SHP77 (cell line): ENCODE measurements at places on chromosomes 16 and 17.

- no peak for DNase-seq
These were observed 493 bp upstream of the PDE6G start for GRCh38 chr17:81656835-81657234.

- DNase-seq = no peak
These were observed 130.8 kb upstream of the EEF2KMT start for GRCh38 chr16:5228369-5228768.

GRCh38 chr16:79721270-79721669 is 120.7 kb upstream of the MAF start:
- no peak for DNase-seq

DNA sequence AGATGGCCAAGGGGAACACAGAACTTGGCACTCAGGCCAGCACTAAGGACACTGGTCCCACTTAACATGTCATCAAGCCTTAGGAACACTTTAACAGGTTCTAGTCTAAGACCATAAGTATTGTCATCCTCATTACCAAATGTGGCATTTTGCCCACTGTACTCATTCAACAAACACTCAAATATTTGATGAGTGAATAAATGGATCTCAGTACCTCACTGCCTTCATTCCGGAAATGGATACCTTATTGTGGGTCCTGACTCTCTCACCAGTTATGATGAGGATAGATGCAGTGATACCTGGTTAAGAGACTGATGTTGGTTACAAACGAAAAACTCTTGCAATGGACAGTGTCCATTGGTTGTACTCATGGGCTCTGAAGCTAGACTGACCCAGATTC is 455.2 kb upstream of the DYNLRB2 start:
- no peak for DNase-seq

DNA sequence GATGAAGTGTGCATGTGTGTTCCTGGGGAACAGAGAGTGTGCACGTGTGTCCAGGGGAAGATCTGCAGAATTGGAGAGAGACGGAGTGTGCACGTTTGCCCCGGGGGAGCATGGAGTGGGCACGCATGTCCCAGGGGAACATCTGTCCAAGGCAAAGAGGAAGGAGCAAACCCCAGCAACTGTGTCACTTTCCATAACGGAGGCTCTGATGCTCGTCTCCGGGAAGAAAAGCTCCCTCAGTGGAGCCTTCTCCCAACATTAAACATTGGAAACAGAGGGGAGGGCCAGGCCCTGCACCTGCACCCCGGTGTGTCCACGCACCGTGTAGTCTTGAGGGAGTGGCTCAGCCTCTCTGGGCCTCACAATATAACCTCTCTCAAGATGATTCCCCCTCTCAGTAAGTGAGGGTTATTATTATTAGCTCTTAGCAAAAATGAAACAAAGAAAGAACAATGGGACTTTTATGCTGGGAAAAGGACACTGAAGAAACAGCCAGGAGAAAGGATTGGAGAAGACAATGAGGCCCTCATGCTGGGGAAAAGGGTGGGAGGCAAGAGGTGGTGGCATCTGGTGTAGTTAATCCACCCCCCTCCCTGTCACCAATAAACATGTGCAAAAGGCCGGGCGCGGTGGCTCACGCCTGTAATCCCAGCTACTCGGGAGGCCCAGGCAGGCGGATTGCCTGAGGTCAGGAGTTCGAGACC is 7.6 kb downstream of the RAB40B start:
- DNase-seq = no peak

- DNase-seq = no peak
These were observed 3.1 kb downstream of the GAA start for GRCh38 chr17:80104321-80104955.

DNA sequence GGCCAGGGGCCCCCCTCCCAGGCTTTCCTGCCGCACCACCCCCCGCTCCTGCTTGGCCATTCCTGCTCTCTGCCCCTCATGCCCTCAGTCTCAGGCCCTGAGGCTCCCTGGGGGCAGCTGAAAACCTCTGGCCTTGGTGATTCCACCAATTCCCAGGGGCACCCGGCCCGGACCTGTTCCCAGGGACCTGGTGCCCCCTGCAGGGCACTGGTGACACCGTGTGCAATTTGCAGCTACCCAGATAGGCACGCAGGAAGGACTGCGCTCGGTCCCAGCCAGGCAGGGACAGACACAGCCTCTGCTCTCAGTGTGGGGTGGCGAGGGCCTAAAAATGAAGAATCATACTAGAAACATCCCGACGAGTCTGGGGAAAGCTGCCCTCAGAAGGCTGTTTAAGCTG is 13.4 kb downstream of the WFDC1 start:
- DNase-seq = peak; percentile 38

DNA sequence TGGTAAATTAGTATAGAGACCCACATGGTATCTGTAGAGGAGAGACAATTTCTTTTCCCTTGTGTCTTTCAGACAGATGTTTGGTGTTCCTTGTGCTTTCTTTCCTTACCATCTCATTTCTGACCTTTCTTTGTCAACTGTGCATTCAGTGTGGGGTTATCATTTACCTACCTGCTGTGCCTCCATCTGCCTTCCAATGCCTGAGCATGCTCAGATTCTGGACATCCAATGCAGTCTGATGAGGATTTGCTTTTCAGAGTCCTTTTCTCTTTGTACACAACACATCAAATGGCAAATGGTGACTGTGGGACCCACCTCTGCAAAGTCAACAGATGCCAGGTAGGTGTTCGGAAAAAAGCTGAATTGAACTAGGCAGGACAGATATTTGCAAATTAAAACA is 364.8 kb downstream of the CA10 start:
- DNase-seq = no peak

DNA sequence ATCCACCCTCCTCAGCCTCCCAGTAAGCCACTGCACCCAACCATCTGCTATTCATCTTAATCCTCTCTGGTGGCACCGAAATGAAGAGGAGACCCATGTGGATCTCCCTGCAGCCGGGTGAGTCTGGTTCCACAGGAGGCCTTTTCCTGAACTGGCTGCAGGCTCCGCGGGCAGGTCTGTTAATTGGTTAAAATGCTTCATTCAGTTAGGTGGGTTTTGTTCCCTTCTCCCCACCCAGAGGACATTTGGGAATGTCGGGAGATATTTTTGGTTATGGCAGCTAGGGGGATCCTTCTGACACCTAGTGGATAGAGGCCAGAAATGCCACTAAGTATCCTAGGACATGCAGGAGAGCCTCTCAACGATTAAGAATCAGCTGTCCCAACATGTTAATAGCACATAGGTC is 16.7 kb downstream of the C16orf54 start:
- DNase-seq = peak; percentile 59

- DNase-seq = no peak
These were observed 2.1 kb downstream of the VAT1 start for GRCh38 chr17:43020030-43020621.

- no peak for DNase-seq
These were observed 5.9 kb downstream of the FASN start for GRCh38 chr17:82092094-82092586.

DNA sequence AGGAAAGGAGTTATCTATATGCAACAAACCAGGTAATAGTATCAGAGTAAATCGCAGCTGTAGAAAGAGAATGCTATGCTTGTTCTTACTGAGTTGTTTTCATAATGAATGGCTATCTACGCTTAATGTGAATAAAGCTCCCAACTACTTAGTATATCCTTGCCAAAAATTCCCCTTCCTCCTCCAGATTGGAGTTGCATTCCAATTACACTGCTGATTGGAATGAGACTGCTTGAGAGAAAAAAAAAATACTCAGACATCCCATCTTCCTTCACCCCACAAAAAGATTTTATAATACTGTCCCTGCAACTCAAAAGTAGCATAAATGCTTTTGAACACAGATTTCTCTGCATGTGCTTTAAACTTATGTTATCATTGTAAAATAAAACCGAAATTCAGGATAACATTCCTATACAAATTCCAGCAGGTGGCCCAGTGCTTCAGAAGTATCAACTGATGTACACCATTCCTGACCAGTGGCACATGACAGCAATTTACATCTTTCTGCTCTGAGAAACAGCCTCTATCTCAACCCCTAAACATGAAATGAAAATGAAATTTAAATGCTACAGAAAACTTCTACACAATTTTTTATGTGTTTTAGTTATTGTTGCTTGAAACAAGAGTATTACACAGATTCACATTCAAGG is 47.0 kb downstream of the SMURF2 start:
- no peak for DNase-seq

DNA sequence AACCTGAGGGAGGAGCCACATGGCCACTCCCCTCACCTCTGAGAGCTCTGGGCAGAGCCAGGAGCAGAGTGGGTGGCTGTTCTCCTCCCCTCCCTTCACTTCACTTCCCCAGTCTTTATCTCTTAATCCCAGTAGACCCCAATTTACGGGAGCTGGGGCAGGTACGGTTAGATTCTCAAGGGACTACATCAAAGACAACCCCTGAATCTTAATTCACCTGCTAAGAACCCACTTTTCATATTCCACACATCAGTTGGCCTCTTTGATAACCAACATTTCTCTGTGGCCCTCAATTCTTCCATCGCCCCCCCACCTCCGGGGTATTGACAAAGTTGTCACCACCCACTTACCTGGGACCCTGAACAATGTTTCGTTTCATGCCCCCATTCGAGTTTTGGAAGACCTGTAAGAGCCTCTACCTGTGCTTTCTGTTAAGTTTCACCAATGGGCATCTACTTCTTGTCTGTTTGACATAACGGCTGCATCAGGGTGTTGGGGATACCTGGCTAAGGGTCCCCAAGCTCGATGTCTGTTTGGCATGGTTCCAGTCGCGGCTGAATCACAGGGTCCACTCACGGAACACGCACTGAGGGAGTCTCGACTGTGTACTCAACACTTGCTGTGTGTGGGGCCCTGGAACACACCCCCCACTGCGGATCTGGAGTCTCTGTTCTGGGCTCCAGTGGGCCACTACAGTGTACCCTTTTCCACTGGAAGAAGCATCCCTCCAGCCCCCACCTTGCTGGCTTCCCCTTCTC is 27.8 kb downstream of the SLC38A8 start:
- no peak for DNase-seq

DNA sequence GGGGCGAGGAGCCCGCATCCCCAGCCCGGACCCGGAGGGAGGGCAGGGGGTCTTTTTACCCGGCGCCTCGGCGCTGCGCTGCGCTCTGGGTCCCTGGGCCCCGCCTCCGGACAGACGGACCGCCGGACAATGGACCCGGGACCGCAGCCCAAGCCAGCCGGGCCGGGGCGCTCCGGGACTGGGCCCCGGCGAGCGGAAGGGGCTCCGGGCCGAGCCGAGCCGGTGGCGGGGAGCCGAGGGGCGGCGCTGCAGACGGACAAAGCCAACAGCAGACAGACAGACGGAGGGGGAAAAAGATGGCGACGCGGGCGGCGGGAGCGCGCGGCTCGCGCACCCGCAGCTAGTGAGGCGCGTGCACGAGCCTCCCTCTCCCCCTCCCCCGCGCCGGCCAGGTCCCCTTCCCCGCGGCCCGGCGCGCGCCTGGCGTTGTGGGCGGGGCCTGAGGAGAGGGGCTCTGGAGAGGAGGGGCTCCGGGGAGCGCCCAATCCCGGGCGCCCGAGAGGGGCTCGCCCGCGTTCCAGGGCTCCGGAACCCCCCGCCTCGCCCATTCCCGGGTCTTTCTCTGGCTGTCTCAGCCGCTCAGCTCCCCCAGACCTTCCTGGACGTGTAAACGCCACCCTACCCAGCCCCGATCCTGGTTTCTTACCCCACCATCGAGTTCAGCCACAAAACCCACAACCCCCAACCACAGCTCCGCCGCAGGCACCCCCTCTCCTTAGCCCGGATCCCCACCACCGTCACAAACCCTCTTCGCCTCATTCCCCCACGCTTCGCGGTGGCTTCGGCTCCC is at the start of gene ZNF821:
Gene ZNF821, minus strand, starts transcription at position 334 of the 790 bp plus-strand sequence. CDS start 4,236 bp downstream, outside the sequence.
- DNase-seq = peak; percentile 71

DNA sequence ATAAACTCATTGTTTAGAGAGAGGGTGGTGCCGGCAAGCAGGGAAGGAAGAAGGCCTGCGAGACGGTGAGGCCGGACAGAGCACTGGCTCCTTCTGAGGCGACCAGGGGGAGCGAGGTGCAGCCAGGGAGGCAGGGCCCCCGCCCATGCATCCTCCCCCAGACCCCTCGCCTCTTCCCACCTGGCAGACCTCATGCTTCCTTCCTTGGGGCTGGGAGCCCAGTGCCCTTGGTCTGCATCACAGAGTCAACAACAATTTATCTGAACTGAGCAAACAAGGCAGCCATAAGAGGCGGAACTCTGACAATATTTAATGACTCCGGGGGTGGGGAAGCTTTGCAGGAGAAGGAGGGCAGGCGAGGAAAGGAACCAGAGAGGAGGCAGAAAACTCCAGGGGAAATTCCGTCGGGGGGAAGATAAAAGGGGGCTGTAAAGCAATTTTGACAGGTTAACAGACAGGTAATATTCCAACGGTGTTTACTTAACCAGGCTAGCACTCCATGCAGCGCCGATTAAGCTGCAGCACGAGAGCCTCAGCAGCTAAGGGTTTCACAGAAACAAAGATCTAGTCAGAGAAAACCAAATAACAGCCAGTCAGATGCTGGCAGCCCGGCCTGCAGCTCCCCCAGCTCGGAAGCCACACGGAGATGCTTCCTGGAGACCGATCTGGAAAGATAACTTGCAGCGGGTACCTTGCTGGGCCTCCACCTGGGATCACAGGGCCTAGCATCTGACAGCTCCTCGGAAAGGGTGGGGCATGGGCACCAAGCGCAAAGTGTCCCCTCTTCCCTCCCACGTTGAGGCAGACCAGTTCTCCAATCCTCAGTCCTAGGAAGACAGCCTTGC is 398.2 kb downstream of the SOX9 start:
- DNase-seq = peak; percentile 46

DNA sequence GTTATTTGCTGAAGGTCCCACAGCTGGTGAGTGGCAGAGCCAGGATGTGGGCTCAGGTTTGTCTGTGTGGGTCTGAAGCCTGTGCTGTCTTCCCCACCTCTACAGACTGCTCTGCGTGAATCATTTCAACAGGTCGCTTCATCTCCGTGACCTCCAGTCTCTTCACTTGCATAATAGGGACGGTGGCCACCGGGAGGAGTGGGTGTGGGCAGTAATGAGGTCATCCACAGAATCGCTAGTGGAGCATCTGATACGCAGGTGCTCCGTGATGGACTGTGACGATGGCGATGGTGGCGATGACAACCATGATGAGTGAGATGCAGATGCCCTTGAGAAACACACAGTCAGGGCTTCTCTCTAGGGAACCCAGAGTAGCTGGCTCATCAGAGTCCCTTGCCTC is 120.2 kb downstream of the RAP1GAP2 start:
- no peak for DNase-seq

DNA sequence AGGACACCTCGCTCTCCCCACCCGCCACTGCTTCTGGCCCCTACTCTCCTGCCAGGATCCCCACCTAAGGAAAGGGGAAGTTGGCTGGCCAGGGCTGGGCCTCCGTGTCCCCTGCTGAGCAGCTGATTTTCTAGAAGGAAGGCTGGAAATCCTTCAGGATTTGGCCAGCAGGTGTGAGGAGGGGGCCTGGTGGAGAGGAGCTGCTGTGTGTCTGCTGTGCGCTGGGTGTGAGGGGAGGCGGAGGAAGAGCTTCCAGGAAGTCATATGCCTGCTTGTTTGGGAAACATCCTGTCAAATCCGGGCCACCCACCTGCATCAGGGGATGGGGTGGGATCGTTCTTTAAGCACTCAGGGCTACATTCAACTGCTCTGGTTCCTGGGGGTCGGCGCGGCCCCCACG is 28.6 kb downstream of the TPSG1 start:
- DNase-seq = no peak

GRCh38 chr17:61150686-61151299 is 248.8 kb upstream of the TBX2 start:
- DNase-seq = no peak

DNA sequence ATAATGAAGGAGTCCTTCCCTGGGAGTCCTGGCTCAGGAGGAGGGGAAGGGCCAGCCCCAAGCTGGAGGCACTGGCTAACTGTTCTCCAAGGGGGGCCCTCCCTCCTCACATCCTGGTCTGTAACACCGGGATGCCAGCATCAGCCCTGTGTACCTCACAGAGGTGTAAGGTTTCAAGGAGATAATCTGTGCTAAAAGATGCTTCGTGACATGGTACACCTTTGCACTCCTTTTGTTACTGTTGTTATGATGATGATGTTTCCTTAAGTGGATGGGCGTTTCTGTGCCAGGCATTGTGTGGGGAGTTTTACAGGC is 236.7 kb upstream of the TNRC6C start:
- DNase-seq = no peak
